Stimulated activated CD4-positive, alpha-beta T cell treated with anti-CD3 and anti-CD28 coated beads, Interleukin-12 subunit alpha, Interleukin-12 subunit beta, amount 100 ng/mL, for 4 hours (primary cell): ENCODE measurements at places on chromosomes 5 and 9.

DNA sequence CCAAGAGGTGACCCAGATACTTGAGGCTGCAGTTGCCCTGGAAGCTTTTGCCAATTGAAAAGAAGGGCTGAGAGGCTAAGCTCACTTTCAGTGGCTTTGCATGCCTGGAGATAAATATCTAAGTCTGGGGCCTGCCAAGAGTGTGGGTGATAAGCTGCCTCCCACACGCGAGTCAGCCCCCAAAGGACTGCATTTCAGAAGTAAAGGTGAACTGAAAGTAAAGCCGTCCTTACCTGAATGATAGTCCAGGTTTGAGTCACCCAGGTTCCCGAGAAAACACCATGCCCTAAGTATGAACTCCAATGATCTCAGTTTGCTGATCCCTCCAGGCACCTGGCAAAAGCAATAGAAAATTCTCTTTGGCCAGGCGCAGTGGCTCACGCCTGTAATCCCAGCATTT is 22.5 kb upstream of the N4BP3 start:
- no peak for DNase-seq

DNA sequence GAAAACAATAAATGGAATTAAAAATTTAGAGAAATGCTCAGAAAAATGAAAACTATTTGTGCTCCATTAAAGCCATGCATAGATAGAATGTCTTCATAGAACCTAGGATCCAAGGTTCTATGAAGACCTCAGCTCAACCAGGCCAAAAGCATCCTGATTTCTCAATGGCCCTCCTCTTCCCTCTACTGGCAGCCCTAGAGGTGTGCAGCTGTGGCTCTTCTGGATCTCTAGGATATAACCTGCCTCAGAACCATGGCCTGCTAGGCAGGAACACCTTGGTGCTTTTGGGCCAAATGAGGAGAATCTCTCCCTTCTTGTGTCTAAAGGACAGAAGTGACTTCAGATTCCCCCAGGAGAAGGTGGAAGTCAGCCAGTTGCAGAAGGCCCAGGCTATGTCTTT is 15.1 kb downstream of the IFNA1 start:
- DNase-seq: no peak

DNA sequence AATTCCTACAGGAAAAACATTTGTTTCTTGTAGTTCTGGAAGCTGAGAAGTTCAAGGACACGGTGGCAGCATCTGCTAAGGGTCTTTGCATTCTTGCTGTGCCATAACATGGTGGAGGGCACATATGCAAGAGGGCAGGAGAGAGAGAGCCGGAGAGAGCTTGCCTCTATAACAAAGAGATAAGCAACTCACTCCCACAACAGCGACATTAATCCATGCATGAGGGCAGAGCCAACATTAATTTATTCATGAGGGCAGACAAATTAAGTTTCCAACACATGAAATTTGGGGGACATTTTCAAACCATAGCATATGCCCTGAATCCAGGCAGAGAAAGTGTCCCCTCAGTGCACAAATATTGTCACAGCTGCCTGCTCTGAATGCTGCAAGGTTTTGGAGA is 4.4 kb upstream of the GTF3C5 start:
- no peak for DNase-seq

GRCh38 chr9:116370556-116370955 is 217.0 kb downstream of the PAPPA start:
- DNase-seq: no peak

GRCh38 chr5:76544268-76544926 is 78.8 kb downstream of the F2RL2 start:
- DNase-seq: peak; percentile 32

DNA sequence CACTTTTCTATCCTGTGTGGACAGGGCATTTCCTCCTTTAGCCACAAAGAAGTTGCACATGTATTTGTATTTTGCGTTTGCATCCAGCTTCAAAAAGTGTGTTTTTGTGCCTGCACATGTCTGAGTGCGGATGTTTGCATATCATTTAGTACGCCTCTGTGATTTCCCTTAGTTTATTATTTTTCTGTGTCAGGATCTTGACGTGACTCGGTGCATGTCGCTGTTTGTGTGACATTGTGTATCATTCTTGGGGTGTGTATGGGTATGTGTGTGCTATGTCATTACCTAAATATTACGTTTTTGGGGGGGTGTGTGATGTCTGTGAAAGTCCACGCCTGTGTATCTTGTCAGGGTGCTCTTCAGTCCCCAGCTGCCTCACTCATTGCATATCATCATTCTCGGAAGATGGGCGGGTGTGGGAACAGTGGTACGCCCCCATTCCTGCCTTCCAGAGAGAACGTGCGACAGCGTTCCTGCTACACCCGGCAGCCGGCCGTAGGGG is 416 bp upstream of the PAIP2 start:
- no peak for DNase-seq

- DNase-seq: no peak
Measured at GRCh38 chr5:42360616-42361314, 62.5 kb upstream of the GHR start.

DNA sequence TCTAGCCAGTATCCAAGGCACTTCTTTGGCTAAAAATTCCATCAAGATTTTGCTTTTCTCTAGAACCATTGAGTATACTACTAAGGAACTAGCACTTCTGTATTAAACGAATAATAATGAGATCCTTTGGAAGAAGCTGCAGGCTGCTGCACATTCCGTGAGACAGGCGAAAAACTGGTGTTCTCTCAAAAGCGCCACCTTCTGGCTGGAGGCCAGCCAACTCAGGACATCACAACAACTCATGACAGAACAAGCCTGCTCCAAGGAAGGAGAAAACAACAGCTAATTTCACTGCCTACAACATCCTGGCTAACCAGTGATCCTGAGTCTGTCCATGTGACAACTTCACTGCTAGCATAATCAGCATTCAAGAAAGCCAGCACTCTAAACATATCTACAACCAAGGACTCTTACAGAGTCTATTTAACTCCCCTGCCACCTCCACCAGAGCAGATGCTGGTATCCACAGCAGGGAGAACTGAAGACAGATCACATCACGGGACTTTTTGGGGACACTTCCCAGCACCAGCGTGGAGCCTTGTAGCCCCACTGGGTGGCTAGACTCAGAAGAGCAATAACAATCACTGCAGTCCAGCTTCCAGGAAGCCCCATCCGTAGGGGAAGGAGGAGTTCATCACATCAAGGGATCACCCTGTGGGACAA is 150.5 kb downstream of the YTHDC2 start:
- DNase-seq: peak; percentile 19

DNA sequence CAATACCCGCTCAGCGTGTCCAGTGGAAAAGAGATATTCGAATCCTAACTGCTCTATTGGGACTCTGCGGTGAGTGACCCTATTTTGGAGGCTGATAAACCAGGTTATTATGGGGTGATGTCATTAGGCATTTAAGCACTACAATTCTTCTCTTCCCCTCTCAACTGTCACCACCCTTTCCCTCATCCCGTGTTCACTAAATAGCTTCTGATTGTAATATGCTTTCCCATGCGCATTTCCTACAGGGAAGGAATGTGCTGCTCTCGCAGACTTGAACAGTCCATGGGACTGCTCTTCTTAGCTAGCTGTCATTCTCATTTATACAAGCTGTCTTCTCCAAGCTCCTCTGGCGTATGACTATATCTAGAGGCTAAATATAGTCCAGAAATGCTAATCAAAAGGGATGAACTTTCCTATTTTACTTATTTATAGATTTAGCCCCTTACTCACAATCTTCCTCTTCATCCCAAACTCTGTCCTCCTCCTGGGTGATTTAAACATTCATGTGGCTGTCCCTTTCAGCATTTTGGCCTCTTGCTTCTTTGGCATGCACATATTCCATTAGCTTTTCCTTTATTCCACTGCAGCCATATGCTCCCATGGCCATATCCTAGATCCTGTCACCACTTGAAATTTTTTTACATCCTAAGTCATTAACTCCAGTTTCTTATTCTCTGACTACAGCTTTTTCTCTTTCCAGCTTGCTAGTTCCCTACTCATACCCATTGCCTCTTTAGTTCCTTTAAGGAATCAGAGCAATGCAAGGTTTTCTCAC is 39.6 kb upstream of the CSNK1G3 start:
- no peak for DNase-seq

DNA sequence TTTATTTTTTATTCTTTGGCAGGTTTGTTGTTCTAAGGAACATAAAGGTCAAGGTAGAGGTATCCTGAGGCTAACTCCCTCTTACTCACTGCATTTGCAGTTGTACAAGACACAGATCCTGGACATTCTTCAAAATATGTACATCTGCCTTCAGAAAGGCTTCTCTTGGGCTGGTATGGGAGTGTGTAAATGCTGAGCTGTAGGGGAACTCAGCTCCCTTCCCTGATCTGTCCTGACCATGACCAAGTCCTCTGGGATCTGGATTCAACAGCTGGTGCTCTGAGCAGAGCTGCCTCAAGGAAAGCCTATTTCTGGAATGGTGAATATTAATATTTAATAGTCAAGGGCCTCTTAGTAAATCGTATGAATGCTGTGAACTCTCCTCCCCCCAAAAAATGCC is 117.4 kb downstream of the PRKACG start:
- DNase-seq: no peak

DNA sequence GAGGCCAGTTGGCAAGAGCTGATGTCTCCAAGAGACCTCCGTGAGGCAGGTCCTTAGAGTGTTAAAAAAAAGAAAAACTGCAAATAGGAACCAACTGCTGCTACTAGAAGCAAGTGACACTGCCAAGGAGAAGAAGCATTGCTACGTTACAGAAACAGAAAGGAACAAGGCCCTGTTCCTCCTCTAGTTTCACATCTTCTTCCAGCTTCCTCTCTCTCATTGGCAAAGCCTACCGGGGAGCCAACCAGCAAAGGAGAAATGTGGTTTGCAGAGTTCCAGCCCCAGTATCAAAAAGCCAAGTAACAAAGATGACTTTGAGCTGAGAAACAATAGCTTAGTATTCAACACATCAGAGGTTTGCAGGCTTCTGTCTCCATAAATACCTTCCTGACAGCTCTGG is 145.9 kb downstream of the PRELID2 start:
- no peak for DNase-seq

- peak; percentile 5 for DNase-seq
Measured at GRCh38 chr5:74903165-74903787, 37.1 kb upstream of the FAM169A start.

DNA sequence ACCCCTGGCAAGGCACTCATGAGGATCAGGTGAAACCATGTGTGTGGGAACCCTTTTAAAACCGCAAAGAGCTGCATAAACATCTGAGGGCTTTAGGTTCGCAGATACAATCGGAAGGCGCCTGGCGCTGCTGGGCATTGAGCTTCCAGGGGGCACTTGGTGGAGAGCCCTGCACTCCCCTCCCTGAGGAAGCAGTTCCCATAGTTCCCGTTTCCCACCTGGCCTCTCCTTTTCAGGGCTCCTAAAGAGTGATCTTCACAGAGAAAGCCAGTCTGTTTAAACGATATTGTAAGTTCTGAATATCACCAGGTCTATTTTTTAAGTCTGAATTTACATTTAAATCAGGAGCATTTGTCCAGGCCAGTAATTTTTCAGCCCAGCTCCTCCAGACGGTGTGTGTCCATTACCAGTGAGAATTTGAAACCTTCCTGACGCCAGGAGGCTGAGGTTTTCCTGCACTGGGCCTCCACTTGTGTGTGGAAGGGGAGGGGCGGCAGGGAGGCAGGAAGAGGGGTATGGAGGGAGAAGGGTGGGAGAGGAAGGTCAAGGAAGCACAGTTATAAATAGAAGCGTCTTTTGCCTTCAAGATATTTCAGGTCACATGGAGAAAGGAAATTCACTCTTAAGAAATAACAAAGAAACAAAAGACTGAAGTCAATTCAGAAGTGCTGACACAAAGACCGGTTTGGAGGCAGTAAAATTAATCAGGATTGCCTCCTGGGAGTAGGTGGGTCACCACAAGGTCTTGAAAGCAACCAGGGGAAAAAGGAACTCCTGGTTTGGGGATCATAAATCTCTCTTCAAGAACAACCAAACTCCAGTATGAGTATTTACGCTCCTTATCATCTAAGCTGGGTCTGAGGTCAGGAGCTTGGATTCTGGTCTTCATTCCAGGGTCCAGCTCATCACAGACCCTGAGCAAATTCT is 14.3 kb upstream of the MGAT1 start:
- no peak for DNase-seq

DNA sequence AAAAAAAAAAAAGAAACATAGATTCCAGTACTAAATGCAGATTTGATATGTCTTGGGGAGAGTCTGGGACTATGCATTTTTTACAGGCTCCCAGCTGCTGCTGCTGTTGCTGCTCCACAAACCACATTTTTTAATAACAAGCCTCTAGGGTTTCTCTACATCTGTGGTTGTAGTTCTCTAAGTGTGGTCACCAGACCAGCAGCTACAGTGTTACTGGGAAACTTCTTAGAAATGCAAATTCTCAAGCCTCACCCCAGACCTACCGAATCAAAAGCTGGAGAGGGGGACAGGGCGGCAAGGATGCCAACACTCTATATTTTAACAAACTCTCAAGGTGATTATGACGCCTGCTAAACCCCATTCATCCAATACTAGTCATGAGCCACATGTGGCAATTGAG is 293.4 kb upstream of the PTGER4 start:
- DNase-seq: no peak

DNA sequence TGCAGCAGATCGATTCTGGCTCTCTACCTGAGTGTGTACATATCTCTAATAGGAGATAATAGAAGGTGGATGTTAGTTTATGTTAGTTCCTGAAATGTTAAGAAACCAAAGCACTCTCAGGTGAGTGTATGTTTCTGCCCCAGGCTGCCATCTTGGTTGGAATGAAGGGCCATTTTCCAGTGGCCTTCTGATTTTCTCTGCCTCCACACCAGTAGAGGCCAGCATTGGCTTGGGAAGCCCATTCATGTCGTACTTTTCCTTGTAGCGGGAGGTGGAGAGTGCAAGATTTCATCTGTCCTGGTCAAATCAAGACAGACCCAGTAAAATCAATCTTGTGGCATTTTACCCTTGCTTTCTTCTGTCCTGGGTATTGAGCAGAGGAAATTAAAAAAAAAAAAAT is 91.0 kb downstream of the GAS1 start:
- DNase-seq: no peak

GRCh38 chr5:120365656-120366446 is 98.2 kb upstream of the PRR16 start:
- no peak for DNase-seq
